ENCODE measurements at places on chromosomes 12 and 14.

- peak; percentile 15 for DNase-seq
These were observed 904 bp upstream of the PAPOLA start for GRCh38 chr14:96501217-96501739.

GRCh38 chr12:67091678-67092077 lies 177.5 kb upstream of the CAND1 start:
- DNase-seq: no peak

GRCh38 chr12:120713861-120714482 lies 3.7 kb downstream of the UNC119B start:
- peak; percentile 66 for DNase-seq

- DNase-seq: no peak
These were observed 938 bp upstream of the SLC6A13 start for GRCh38 chr12:263574-263973.

DNA sequence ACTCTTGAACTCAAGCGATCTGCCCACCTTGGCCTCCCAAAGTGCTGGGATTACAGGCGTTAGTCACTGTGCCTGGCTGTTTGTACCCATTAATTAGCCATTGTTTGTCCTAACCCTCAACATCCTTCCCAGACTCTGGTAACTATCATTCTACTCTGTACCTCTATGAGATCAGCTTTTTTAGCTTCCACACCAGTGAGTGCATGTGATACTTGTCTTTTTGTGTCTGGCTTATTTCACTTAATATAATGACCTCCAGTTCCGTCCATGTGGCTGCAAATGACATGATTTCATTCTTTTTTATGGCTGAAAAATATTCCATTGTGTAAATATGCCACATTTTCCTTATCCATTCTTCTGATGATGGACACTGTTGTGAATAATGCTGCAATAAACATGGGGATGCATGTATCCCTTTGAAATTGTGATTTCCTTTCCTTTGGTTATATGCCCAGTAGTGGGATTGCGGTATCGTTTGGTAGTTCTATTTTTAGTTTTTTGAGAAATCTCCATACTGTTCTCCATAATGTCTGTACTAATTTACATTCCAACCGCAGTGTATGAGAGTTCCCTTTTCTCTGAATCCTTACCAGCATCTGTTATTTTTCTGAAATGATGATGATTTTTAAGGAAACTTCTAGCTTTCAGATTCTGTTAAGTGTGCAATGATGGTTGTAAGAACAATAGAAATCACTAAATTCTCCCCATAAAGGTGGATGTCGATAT lies 6.7 kb upstream of the PPP4R3A start:
- no peak for DNase-seq

DNA sequence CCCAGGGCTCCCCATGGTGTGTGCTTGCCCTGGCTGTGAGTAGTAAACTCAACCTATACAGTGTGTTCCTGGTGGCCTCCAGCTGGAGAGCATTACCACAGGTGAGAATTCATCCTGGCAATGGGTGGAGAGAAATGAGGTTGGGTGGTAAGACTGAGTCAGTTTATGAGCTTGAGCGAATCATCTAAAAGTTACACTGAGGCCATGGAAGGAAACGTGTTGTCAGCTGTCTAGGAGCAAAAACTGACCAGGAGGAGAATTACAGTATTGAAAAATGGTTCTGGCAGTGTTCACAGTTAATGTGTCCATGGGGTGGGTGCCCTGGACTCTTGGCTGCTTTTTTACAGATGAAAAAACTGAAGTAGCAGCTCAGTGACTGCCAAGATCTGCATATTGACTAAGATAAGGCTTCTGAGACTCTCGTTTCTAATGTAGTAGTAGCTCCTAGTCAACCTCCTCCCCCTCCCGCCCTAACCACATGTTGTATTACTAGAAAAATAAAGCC lies 202.0 kb upstream of the AMIGO2 start:
- peak; percentile 40 for DNase-seq

DNA sequence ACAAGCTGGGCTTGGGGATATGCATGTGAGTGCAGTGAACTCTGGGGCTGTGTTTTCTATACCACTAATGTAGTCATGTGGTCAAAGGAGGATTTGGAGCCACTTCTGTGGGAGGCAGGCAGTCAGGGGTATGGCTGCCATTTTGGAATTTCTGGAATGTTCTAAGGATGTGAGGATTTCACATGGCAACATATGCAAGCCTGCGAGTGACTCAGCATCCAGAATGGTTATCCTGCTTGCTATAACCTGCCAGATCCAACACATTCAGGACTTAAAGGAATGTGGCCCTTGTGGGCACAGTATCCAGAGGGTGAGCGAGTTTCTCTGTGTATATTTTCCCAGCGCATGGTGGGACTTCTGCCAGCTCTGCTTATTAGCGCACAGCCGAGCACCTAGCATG lies 249.2 kb upstream of the PWP1 start:
- no peak for DNase-seq

- no peak for DNase-seq
These were observed 12.5 kb downstream of the PLD4 start for GRCh38 chr14:104937161-104937560.

DNA sequence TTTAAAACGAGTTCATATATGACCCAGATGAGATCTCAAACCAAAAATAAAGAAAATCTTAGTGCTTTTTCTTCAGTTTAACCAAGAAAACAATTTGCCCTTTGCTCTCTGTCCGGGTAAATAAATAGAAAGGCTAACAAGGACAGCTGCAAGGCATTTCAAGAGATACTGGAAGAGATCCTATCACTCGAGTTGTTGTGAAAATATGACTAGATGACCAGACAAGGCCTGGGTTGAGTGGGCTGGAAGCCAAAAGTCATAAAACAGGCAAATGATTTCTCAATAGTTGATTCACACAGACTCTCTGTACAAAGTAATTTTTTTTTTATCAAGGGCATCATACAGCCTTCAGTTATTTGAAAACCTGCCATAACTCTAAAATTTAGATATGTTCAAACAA lies 55.9 kb upstream of the AVPR1A start:
- DNase-seq: no peak

- no peak for DNase-seq
These were observed 3.0 kb downstream of the GAS2L3 start for GRCh38 chr12:100576331-100577036.

GRCh38 chr14:57405562-57405961 lies 15.2 kb downstream of the NAA30 start:
- no peak for DNase-seq

DNA sequence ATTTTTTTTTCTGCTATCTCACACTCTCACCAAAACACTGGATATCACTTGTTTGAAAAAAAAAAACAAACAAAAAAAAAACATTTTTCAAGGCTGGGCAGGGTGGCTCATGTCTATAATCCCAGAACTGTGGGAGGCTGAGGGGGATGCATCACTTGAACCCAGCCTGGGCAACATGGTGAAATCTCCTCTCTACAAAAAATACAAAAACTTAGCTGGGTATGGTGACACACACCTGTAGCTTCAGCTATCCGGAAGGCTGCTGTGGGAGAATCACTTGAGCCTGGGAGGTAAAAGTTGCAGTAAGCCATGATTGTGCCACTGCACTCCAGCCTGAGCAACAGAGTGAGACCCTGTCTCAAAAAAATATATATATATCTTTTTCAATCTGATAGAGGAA lies 66.2 kb downstream of the EPS8 start:
- no peak for DNase-seq

DNA sequence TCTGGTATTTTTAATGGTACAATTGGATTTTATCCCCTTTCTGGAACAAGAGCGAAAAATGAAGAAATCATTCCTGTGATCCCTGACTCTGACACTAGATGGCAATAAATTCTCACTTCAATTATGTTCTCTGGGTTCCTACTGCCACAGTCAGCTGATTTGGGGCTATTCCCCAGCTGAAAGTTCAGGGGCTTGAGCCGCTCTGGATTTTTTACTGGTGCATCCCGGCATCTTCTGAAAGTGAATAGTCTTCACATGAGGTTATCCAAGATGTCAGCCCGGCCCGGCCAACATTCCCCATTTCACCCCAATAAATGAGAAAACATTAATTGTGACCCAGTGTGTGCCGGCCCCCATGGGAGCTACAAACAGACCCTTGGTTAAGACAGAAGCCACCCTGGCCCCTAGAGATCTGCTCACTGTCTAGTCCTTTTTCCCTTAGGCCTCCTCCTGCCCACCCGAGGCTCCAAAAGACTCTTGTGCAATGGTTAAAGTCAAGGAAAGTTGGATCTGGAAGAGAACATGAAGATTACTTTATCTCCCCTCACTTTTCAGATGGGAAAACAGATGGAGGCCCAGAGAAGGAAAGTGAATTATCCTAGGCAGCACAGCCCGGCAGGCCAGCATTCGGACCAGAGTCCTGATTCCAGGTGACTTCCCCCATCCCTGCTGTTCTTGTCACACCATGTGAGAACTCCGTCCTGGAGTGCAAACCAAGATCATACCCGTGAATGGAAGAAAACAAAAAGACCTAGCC lies 20.8 kb downstream of the CKAP4 start:
- DNase-seq: no peak

GRCh38 chr12:99026332-99027054 lies 381.4 kb downstream of the APAF1 start:
- no peak for DNase-seq

DNA sequence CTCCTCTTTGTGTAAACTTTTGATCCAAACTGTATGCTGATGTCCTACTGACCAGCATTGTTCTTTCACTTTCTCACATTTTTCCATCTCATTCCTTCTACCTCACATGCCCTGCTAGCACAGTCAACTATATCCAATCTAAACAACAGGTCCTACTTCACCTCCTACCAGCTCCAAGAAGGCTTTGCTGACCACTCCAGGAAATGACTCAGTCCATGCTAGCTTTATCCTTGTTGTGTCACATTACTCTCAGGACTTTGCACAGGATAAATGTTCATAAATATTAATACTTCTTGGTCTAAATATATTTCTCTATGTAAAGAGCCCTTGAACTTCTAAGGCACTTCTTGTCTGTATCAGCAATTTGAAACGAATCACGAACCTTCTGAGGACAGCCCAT lies 64.9 kb upstream of the PCED1B start:
- DNase-seq: no peak

DNA sequence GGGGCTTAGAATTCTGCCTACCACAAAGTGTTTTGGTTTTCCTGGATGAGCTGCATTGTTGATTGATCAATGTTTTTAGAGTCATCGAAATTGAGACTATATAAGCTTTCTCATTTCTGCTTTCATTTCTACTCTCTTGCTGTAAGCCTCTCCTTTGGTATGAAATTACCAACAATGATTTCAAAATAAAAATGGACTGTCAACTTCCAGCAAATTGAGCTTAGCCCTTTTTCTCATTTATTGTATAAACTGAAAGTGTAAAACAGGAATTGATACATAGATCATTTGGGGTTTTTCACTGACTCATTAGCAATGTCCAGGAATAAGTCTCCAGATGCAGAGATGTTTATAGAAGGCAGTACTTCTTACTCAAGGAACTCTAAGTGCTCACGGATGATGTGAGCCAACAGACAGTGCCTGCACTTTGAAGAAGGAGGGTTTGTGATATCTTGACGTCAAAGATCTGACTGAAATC lies 20.0 kb upstream of the PCNX1 start:
- no peak for DNase-seq

DNA sequence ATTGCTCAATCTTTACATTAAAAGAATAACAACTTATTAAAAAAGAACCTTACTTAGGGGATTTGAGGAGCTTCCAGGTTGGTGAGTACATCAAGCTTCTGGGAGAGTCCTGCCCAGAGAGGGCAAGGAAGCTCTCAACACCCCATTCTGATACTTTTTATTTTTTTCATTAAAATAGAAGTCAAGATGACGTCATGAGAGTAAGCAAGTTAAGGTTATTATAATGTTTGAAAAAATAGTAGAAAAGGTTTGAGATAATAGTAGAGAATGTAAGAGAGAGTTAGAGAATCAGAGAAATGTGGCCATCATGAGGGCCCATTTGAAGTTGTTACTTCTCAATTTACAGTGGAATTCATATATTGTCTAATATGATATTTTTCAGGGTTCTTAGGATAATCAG lies 221.0 kb upstream of the SLC16A7 start:
- DNase-seq: no peak

- DNase-seq: peak; percentile 64
These were observed 109.6 kb downstream of the BCAT1 start for GRCh38 chr12:24839268-24839791.

DNA sequence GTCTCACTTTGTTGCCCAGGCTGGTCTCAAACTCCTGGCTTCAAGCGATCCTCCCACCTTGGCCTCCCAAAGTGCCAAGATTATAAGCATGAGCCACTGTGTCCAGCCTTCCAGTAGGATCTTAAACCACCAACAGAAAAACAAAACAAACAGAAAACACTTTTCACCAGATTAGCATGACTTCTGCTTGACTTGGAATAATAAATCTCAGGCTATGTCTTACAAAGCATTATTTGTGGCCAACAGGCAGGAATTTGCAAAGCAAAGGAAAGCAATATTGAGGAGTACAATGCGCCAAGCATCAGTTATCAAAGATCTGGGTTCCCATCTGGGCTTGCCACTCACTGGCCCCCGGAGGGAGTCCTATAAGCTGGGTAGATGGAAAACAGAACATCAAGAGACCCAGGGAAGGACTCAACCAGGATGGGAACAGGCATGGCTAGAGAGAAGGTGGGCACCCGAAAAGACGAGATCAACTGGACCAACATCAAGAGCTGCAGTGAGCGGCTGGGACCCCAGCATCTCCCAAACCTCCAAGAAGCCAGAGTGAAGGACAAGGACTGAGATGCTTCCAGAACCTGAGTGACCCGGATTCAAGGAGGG lies 101.2 kb downstream of the TMEM30B start:
- DNase-seq: no peak

All from activated T-cell treated with anti-CD3 and anti-CD28 coated beads for 24 hours (primary cell).